ENCODE measurements at places on chromosomes 5 and 9.

DNA sequence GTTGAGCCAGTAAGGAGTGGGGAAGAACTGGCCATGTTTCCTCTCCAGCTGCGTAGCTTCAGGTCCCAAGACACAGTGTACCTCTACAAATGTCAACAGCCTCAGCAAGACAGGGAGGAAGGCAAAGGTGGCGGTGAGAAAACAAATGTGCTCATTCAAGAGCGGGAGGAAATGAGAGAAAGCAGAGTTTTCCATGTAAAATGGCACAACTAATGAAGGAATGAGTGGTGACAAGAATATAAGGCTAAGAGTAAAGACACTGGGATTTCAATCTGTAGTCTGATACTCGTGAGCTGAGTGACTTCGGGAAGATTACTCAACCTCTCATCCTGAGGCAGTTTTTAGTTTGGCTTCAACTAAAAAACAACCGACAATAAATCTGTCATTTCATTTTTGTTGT, 67.6 kb downstream of the DPYSL3 start:
- DNase-seq: no peak

GRCh38 chr5:87754009-87754757, 341.5 kb upstream of the CCNH start:
- DNase-seq: no peak

DNA sequence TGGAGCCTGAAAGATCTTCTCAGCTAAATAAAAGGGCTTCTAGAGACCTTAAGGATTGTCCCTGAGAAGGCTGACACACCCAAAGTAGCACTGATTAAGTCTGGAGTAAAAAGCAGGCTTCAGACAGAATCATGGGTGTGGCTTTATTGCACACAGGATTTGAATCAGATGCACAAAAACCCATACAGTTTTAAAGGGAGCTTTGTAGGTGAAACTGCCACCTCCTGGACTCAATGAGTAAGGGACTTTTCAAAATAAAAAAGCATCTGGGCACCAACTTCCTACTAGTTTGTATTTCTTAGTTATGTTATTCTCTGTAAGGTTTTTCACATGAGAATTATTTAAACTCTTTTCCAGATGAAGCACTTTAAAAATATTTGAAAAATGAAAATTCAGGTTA, 129.4 kb downstream of the EDIL3 start:
- DNase-seq: peak; percentile 22

DNA sequence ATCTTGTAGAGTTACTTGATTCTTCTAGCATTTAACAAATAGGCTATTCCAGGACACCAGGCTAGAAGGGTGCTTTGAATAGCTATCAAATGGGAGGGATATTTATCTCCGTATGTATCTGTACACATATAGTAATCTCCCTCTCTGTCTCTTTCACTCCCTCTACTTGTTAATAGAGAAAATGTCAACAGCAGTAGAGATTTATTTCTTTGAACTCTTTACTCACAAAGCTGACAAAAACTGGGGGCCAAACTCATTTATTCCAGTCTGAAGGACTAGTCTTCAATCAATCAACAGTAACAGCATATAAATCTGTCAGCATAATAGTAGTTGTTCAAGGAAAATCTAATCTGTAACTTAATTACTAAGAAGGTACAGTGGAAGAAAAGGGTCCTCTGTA, 78.2 kb upstream of the FER start:
- no peak for DNase-seq

All from H4 (cell line).